ENCODE measurements at places on chromosomes 4 and X. TPM values are rescaled to one million over a fixed set of nuclear protein-coding genes. Genes with fewer than 3 reads are reported as not detected.

The CXCL8 gene
- total RNA-seq: 12.3 TPM

The THOC2 gene
- 87.7 TPM for total RNA-seq

The PITX2 gene
- total RNA-seq: not detected

The PDE6B gene
- total RNA-seq: 10.9 TPM

The PABPC1L2B gene
- total RNA-seq: not detected

The RAB39B gene
- total RNA-seq: 0.50 TPM

The KIAA1210 gene
- not detected for total RNA-seq

The TCEAL7 gene
- total RNA-seq: 8.2 TPM

The CLTRN gene
- 0.39 TPM for total RNA-seq

The MSN gene
- 543 TPM for total RNA-seq

The SYN1 gene
- total RNA-seq: 1.6 TPM

The ZFYVE28 gene
- 12.4 TPM for total RNA-seq

The AFM gene
- not detected for total RNA-seq

The NLGN4X gene
- 0.45 TPM for total RNA-seq

The SYNPO2 gene
- total RNA-seq: 30.7 TPM

The RGN gene
- total RNA-seq: 16.2 TPM

The CAMK2D gene
- total RNA-seq: 55.9 TPM

The MAGEA8 gene
- total RNA-seq: not detected

The FHL1 gene
- 118 TPM for total RNA-seq

The GPR34 gene
- 20.6 TPM for total RNA-seq

The DCTD gene
- 96.9 TPM for total RNA-seq

The AREG gene
- total RNA-seq: 130 TPM

The DCAF12L2 gene
- total RNA-seq: 0.09 TPM

The PPP4R3C gene
- total RNA-seq: not detected

The HS3ST1 gene
- total RNA-seq: 3.1 TPM

The REST gene
- 32.9 TPM for total RNA-seq

The CLDN34 gene
- 0.41 TPM for total RNA-seq

The CT45A1 gene
- not detected for total RNA-seq

The REPS2 gene
- 19.5 TPM for total RNA-seq

The PWWP3B gene
- total RNA-seq: 0.13 TPM

The YY2 gene
- 2.3 TPM for total RNA-seq

The ERVMER34-1 gene
- total RNA-seq: 3.0 TPM

The MAGEC3 gene
- not detected for total RNA-seq

The NRK gene
- total RNA-seq: 16.1 TPM

The CTAG2 gene
- total RNA-seq: not detected

The NXF3 gene
- 3.3 TPM for total RNA-seq

The TAF7L gene
- not detected for total RNA-seq

The FGFBP2 gene
- 2.9 TPM for total RNA-seq

The NLRP2B gene
- total RNA-seq: not detected
